ENCODE measurements at places on chromosomes 7 and 10. TPM values are rescaled to one million over a fixed set of nuclear protein-coding genes. Genes with fewer than 3 reads are reported as not detected.

The GATA3 gene
- 7.7 TPM for total RNA-seq

The LIPK gene
- total RNA-seq = not detected

The BTAF1 gene
- total RNA-seq = 38.4 TPM

The DDX50 gene
- 46.2 TPM for total RNA-seq

The CRTAC1 gene
- not detected for total RNA-seq

The PILRB gene
- 14.5 TPM for total RNA-seq

The OR2A5 gene
- total RNA-seq = not detected

The CYP2E1 gene
- 0.17 TPM for total RNA-seq

The ACSL5 gene
- total RNA-seq = not detected

The AP1S1 gene
- total RNA-seq = 107 TPM

The TEX36 gene
- not detected for total RNA-seq

The DPCD gene
- 25.8 TPM for total RNA-seq

The CPA5 gene
- total RNA-seq = not detected

The C10orf62 gene
- total RNA-seq = not detected

The NEUROD6 gene
- total RNA-seq = not detected

The BLVRA gene
- 37.3 TPM for total RNA-seq

The NRCAM gene
- 77.8 TPM for total RNA-seq

The PPP3CB gene
- 30.9 TPM for total RNA-seq

The DNAJC12 gene
- total RNA-seq = 3.3 TPM

The LBX1 gene
- not detected for total RNA-seq

The SORCS1 gene
- not detected for total RNA-seq

The HMX3 gene
- not detected for total RNA-seq

The TRIP6 gene
- 137 TPM for total RNA-seq

The CLDN4 gene
- 6.2 TPM for total RNA-seq

The SYT15 gene
- total RNA-seq = 0.68 TPM

The MMRN2 gene
- total RNA-seq = 11.5 TPM

The CCDC172 gene
- total RNA-seq = not detected

The UTF1 gene
- not detected for total RNA-seq

The SMKR1 gene
- total RNA-seq = 1.9 TPM

Data from mammary epithelial cell (primary cell).